ENCODE measurements at places on chromosomes 2 and 18.

DNA sequence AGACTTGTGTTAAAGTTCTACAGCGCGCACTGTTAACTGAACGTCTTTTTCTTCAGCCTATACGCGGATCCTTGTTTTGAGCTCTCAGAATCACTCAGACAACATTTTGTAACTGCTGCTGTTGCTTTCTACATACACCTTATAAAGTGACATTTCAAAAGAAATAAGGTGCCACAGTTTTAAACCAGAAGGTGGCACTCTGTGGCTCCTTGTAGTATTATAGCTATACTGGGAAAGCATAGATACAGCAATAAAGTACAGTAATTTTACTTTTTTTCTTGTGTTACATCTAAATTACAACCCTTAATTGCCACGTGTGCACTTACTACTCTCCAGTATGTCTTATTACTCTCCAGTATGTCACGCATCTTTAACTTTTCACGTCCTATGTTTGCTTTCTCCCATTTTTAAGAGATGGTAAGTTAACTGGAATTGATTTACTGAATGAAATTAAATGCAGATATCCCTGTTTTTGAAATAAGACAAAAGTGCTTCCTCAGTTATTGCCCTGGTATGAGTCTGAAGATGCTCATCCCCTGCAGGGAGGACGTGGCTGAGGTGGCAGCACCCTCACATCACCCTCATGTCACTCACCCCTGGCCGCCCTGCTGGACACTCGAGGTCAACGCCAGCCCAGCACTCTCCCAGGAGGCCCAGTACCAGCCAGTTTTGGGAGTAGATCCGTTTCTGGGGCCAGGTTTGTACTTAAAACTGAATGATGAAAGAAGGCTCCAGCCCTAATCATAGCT is 37.8 kb downstream of the GORASP2 start:
- DNase-seq, result no peak

DNA sequence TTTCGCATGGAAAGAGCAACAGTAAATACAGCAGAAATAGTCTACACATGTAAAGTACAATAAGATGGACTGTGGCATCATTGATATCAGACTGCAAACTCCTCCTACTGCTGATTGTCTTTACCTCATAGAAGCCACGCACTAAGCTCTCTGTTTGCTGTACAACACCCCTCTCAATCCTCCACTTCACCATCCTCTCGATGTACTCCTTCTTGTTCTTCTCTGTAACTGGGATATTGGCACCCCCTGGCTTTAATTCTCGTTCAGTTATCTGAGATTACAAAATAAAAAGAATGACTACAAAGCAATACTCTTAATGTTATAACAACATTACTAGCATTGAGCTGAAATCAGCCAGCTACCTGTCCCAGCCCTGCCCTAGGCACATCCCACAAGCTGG is 49.3 kb upstream of the STK17B start:
- DNase-seq, result no peak

DNA sequence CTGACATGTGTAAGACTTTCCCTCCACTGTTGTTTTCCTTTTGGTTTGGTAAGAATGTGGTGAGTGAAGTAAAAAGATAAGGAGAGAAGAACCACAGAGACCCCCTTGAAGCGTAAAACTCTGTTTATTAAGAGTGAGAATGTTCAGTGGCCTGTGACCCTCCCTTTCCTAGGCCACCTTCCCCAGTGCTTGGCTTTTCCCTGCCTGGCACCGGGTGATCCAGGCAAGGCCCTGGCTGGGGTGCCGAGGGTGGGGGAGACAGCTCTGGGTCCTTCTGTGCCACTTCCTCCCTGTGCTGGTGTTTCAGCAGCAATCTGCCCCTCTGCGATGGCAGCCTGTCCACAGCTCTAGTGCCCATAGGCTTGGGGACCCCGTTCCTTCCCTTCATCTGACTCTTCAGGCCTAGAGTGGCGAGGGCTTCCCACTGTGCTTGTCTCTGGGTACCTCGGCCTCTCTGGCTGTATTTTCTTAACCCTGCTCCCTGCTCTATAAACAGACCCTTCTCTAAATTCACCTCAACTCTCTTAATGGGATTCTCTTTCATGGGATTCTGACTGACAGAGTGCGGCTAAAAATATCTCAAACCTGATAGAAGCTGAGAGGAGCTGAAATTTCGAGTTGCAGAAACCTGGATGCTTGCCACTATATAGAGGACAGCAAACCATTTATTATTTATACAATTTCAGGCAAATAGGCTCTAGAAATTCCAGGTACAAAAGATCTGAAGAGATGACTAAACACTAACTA is 461.0 kb downstream of the DLGAP1 start:
- no peak for DNase-seq

- peak; percentile 67 for DNase-seq
Measured at GRCh38 chr18:79523206-79523735, 127.5 kb downstream of the NFATC1 start.

DNA sequence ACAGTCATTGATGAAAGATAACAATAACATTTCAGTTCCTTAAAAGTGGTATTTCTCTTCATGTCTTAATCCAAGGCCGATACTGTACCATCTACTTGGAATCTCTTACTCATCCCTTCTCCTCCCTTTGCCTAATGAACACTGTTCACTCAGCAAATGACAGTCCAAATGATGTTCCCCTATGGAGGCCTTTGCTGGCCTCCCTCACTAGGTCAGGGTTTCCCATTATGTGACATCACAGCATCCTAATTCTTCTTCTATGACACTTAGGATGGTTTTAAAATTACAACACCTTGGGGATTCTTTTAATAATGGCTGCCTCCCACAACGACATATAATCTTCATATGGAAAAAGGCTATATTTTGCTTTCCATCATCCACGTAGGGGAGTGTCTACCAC is 747.7 kb downstream of the NRXN1 start:
- no peak for DNase-seq

- DNase-seq, result no peak
Measured at GRCh38 chr18:69480460-69480859, 79.8 kb downstream of the DOK6 start.
